ENCODE measurements at places on chromosomes 7 and 10.

DNA sequence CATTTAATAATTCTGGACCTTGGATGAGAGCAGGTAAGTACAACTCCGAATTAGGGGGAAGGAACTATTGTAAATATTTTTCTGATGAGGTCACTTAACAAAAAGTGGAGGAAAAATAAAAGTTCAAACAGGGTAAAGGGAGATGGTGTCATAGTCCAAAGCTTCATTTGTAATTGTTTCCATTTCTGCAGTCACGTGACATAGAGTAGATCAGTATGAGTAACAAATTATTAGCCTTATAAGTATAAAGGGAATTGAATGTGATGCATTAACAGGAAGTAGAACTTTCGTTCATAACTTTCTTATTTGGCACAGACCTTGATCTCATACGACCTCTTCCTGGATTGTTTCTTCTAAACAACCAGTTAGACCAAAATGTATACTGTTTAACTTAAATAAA is 347.2 kb upstream of the TPK1 start:
- DNase-seq, result no peak

DNA sequence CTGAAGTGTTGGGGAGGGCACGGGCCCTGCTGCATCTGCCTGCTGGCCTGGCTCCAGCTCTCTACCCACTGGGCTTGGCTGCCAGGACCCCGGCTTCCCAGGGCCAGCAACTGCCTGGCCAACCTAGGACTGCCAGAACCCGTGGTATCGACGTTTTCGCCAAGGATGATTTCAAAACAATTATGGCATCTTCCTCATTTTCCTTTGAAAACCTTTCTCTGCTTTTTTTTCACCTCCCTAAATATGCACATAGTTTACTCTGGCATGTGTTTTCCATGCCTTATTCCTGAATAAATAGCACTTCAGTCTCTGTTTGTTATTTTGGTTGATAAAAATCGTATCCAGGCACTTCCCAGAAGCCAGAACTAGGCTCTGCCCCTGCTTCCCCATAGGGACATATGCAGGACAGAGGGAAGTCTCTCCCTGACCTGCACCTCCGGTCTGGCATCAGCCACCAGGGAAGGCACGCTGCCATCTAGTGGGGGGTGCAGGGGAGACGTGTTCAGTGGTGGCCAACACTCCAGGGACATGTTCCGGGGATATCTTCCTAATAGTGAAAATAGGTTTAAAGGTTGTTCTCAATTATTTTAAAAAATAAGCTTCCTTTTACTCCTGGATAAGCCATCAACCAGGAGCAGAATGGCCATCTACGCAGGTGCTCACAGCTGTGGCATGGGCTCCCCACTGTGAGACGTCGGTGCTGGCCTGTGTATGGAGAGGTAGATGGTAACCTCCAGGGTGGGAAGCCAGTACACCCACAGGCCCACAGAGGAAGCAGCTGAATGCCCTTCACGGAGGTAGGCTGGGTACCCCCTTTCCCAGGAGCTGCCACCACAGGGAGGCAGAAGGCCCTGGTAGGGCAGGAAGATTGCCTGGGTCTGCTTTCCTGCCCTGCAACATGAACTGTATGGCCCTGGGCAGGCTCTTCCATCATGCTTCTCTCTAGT is 30.7 kb upstream of the ANTXRL start:
- peak; percentile 41 for DNase-seq

DNA sequence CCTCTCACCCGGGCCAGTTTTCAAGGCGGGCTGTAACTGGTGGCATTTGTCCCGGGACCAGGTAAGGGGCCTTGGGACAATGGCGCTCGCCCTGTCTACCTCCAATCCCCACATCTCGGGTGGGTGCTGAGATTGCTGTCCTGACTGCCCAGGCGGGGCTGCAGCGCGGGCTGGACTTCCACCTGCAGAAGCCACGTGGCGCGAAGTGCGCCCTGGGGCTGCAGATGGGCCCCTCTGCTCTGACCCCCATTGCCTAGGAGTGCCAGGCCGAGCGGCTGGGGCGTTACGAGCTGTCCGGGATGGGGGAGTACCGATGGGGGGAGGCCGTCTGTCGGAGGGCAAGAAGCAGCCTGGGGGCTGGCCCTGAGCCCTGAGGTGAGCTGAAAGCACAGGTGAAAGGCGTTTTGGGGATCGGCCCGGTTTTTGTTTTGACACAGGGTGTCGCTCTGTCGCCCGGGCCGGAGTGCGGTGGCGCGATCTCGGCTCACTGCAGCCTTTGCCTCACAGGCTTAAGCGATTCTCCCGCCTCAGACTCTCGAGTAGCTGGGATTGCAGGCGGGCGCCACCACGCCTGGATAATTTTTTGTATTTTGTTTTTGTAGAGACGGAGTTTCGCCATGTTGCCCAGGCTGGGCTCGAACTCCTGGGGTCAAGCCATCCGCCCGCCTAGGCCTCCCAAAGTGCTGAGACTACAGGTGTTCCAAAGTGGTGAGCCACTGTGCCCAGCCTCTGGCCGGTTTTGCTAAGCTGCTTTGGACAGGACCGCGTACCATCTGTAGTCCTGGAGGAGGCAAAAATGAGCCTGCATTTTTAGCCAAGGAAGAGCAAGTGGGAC is at the start of gene SFXN2:
SFXN2 (plus strand) TSS at position 16 of the 835 bp plus-strand sequence. CDS start 12,001 bp downstream, outside the sequence.
- no peak for DNase-seq

GRCh38 chr7:55570939-55571338 is 1.4 kb downstream of the VOPP1 start:
- no peak for DNase-seq

DNA sequence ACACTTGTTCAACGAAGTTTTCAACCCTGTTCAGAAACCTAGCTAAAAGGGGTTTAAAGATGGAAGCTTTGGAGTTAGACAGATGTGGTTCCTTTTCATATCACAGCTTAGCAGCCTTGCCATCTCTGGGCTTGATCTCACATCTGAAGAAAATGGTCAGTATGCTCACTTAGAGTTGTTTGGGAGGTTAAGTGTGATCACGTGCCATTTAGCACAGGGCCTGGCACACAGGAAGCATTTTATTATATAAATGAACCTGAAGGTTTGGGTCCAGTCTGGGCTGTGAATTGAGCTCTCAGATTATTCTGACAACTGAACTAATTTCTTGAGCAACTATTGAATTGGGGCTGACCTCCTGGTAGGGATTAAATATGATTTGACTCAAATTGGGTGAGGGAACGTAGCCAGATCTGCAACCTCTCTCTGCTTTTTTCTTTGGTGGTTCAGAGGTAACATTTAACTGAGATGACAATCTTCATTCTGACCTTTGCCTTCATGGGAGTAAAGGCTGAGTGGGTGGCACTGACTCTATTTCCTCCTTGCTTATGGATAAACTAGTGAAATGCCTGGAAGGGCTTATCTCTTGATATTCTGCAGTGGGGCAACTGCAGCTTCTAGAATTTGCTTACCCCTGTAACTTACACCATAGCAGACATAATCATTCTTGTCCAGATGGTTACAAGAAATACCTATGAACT is 10.2 kb upstream of the HKDC1 start:
- DNase-seq, result no peak

DNA sequence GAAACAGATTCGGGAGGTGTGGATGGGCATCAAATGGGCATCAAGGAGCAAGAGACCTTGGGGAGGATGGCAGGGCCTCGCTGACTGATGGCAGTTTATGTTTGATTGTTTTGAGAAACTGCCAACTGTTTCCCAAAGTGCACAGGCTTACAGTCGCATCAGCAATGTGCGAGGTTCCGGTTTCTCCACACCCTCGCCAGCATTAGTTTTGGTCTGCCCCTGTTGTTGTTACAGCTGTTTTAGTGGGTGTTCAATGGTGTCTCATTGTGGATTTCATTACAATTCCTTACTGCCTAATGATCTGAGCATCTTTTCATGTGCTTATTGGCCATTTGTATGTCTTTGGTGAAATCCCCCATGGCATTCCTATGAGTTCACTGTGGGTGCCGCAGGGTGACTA is 24.4 kb downstream of the AKR1E2 start:
- DNase-seq, result no peak

- no peak for DNase-seq
These were observed 3.0 kb upstream of the ABHD11 start for GRCh38 chr7:73741600-73741999.

DNA sequence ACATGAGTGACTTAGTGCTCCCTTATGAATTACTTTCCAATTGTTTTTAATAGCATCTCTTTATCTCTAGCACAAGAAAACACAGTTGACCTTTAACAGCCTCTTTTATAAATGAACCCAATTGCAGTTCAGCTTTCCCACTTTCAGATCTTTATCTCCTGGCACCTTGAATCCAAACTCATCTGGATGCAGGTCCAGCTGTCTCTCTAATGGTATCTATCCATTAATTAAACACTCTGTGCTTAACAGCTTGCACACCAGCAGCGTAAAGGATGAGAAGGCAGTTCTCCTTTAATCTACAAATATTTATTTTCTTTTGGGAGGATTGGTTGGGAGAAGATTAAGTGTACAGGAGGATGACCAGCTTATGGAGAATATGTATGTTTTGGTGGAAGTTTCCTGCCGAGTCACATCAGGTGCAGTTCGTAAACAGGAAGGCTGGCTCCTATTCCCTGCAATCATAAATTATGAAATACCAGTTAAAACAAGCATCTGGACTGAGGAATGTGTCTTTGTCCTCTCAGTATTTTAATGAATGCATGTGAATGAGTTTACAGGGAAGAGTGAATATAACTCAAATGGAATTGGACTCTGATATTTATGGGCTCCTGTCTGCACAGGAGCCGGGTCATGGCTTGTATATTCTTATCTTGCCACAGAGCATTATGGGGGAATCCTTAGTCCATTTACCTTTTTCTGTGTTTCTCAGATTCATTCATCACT is 232.7 kb downstream of the PHF14 start:
- peak; percentile 18 for DNase-seq

GRCh38 chr10:75126277-75126676 is 14.8 kb downstream of the SAMD8 start:
- DNase-seq, result no peak

DNA sequence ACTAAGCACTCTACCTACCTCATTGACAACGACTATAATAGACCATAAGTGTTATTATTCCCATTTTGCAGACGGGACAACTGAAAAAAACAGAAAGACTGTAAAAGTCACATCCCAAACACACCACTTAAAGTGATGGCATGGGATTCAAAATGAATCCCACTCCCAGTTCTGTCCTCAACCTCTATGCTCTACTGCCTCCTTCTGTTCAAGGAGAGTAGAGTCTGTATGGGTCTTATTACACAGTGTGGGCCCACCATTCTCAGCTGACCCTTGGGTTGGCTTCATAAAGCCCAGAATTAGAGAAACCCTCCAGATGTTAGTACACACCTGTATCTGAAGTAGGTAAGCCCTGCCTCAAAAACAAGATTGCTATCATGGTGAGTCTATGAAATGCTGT is 102.2 kb downstream of the GRM8 start:
- DNase-seq, result no peak

DNA sequence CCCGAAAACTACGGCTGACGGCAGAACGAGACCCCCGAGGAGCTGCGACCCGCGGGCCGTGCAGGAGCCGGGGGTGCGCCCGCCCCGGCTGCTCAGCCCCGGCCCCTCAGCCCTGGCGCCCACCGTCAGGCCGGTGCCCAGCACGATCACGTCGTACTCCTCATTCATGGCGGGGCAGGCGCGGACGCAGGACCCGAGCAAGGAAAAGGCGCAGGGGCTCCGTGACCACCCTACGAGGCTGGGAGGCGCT is 218 bp downstream of the GDI2 start:
- no peak for DNase-seq

DNA sequence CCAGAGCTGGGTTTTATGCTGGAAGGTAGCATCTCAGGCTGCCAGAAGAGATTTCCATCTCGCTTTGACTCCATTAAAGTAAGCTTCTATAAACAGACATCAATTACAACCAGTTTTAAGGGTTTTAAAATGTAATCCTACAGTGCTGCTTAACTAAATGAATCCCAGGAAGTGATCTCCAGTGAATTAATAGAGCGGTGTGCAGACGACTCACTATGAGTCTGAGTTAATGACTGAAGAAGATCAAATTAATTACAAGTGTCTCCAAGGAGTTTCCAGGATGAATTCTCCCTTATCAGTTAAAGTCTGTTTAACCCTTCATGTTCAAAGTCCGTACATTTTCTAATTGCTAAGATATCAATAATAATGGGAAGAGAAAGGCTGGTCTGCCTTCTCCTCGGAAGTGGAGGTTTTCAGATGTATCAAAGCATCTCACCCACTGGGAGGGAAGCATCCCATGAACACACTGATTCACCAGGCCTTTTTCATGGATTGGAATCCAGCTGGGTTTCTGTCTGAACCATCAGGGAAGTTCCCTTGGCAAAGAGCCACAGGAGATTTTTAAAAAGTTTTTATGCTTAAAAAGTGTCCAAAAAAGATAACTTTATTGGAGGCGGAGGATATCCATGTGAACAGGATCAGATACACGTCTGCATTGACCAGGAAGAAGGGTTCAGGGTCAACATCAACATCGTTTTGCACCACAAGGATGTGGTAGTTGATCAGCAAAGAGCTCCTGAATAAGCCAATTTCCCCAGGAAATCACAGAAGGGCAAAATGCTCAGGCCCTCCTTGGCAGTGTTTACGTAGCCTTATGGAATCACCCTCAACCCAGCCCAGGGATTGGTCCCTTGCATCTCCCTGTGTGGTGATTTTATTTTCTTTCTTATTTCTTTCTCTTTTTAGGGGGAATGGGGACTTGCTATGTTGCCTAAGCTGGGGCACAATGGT is 288.2 kb downstream of the POU6F2 start:
- no peak for DNase-seq

Data from NCI-H1694 (cell line).